ENCODE measurements at places on chromosomes 13 and 19.

GRCh38 chr13:75855847-75856246, 219.7 kb downstream of the LMO7 start:
- DNase-seq, result no peak

GRCh38 chr19:15702534-15702930, 25.3 kb upstream of the OR10H2 start:
- DNase-seq, result peak; percentile 38

DNA sequence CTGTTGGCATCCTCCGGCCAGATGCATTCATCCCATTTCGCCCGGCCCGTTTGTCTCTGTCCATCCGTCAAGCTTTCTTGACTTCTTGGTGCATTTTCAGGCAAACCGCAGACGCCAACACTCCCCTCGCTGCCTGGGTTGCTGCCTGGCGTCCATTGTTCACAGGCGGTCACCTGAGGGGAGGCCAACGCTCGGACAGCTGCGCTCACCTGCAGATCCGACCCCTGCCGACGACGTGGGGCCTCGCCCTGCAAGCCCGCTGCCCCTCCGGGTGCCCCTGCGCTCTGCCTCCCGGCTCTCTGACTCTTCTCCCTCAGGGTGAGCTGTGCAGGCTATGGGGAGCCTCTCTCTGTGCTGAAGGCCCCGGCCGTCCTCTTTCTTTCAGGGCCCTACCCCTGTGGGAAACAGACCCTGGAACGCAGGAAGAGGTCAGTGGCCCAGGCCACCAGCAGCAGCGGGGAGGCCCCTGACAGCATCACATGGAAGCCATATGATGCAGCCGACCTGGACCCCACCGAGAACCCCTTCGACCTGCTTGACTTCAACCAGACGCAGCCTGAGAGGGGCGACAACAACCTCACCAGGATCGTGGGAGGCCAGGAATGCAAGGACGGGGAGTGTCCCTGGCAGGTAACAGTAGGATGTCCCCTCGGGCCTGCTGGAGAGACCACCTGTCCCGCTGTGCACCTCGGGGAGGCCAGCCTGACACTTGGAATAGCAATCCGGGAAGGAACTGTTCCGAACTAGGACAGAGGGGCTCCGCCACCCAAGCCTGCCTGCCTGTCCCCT, 14.8 kb upstream of the PROZ start:
- no peak for DNase-seq

GRCh38 chr13:27915301-27916207, 4.2 kb upstream of the PDX1 start:
- no peak for DNase-seq

- peak; percentile 74 for DNase-seq
Observed at GRCh38 chr19:2207991-2208860, 27.9 kb downstream of the PLEKHJ1 start.

DNA sequence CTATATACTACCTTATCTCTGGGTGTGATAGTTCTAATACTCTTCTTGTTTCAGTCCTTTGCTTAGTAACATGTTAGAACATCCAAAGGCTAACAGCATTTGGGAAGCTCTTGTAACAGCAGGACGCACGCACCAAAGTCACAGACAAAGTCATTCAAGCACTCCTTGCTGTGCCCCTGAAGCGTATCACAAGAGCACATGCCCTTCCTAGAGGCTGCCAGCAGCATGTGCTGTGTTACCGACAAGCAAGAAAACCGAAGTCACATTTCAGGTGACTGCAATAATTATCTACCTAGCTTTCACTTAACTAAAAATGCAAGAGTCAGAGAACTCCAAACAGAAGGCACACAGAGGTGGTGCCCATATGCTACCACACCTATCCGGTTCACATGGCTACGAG, 194.1 kb downstream of the KLF12 start:
- DNase-seq, result no peak

- DNase-seq, result no peak
Observed at GRCh38 chr13:53073711-53074110, 45.1 kb downstream of the OLFM4 start.

DNA sequence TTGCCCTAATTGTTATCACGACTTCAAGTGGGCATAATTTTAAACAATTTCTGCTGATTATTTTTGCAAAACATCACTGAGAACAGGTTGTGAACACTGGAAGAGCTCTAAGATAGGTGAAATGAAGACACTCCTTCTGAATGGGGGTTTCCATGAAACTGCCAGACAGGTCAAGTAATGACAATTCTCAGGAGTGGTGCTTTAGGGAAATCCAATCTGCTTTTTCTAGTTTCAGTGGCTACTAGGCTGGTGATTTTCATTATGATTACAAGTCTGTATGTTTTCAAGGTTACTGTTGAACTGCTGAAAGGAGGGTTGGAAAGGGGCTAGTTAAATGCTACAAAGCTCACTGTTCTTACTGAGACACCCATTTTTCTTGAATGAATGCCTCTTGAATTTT, 1724.2 kb downstream of the PCDH9 start:
- DNase-seq, result no peak

- DNase-seq, result no peak
Observed at GRCh38 chr13:72657379-72657778, 70.0 kb downstream of the MZT1 start.
